Activated naive CD4-positive, alpha-beta T cell treated with anti-CD3 and anti-CD28 coated beads, Interleukin-2, amount 50 U/mL, for 16 hours (primary cell): ENCODE measurements at places on chromosomes 16 and 17.

DNA sequence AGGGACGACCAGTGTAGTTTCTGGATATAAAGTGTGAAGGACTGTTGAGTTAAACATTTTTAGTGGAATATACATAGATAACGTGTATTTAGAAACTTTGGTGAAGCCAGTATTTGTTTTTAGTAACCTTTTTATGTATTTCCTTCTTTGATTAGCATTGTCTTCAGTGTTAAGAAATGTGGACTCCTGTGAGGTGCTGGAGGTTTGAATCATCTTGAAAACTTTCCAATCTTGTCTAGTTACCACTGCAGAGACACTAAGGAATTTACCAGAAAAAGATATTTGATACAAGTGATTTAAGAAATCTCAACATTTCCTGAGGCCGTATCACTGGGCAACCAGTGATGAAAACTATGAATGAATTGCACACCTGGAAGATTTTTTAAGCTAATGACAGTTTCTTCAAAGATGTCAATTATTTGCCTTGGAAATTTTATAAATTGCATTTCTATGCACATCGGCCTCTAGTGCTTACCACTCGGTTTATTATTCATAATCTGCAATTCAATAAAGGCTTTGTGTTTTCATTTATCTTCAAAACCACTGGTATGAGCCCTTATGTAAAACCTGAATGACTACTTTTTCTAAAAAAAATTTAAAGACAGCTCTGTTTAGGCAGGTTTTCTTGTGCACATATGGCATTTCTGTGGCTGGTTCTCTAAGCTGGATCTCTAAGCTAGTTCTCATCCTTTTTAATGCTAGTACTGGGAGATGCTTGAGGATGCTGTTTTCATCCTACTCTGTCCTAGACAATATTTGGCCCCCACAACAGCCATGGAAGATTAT lies 31.4 kb upstream of the ADCY7 start:
- no peak for DNase-seq

DNA sequence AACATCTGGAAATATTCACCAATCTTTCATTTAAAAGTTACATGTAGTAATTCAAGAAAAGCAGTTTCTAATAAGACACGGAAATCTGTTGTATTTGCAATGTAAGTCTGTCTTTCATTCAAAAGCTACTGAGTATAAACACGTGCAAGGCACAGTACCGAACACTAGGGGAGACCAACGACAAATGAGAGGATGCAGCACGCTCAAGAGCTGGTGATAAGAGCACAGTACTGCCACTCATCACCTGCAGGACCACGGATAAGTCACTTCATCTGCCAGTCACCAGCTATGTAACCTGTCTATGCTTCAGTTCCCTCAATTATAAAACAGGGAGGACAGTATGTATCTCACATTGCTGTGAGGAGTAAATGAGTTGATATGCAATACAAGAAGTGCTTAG lies 67.1 kb downstream of the CLEC18A start:
- peak; percentile 20 for DNase-seq

- no peak for DNase-seq
Observed at GRCh38 chr16:50146479-50147435, 6.3 kb upstream of the TENT4B start.

DNA sequence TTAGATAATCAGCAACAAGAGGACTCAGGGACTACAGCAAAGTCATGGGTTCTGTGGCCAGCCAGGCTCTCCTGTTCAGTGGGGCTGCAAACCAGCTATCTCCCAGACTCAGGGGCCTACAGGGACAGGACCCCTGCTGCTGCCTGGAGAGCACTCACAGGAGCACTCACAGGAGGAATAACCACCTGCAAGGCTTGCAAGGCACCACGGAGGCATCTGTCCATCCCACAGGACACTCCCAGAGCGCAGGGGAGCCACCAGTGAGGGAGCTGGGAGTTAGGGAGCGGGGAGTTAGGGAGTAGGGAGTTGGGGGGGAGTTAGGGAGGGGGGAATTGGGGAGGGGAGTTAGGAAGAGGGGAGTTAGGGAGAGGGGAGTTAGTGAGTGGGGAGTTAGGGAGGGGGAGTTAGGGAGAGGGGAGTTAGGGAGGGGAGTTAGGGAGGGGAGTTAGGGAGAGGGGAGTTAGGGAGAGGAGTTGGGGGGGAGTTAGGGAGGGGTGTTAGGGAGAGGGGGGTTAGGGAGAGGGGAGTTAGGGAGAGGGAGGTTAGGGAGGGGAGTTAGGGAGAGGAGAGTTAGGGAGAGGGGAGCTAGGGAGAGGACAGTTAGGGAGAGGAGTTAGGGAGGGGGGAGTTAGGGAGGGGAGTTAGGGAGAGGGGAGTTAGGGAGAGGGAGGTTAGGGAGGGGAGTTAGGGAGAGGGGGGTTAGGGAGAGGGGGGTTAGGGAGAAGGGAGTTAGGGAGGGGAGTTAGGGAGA lies 5.7 kb downstream of the CANT1 start:
- no peak for DNase-seq

GRCh38 chr17:61128661-61129115 lies 271.0 kb upstream of the TBX2 start:
- DNase-seq: no peak
